ENCODE measurements at places on chromosomes 5 and 9.

- DNase-seq: no peak
Measured at GRCh38 chr5:139296862-139297326, 3.4 kb downstream of the MATR3 start.

DNA sequence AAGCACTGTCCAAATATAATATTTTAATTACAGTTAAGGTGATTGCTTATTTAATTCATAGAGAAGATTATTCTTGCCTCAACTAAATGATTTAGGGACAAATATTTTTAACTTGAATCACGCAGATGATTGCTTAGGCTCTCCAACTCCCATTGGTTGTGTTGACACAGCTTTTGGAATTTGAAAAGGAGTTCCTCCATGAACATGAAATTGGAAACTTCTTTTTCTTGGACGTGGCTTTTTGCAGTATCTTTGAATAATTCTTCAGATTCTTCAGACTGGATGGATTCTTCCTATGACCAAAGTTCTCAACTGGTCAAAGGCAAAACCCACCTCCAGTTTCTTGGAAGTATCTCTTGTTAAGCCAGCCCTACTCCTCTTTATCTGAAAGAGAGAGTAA, 456.4 kb upstream of the KLF4 start:
- DNase-seq: no peak

DNA sequence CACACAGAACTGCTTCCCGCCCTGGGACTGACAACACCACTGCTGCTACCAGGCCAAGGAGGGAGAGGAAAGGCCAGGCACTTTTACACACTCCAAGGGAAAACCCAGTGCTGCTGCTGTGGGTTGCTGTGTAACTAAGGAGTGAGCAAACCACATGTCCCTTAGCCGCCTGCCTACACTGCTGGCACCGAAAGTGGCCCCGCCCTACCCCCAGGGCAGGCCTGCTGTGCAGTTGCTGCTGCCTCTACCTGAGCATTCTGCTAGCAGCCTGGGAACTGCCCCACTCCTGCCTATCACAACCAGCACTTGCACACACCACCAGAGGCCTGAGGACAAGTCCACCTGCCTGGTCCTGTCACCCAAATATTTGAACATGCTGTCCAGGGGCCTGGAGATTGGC, 740.9 kb downstream of the DTWD2 start:
- no peak for DNase-seq

- DNase-seq: no peak
Measured at GRCh38 chr9:124273427-124274160, 15.8 kb downstream of the NEK6 start.

DNA sequence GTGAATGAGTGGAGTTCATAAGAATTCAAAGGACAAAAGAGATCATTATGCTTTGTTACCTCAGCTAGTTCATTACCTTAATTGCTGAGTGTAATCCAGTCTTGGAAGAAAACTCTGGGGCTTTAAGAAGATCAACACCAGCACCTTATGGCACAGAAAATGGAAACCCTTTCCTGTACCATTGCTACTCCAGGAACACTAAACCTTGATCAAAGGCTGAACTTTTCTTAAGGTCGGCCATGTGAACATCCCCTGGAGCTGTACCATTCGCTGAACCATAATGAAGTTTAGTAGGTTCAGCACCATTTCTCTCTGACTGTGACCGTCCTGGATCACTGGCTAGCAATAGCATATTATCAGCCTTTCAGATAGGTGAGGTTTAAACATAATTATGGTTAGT, 97.4 kb downstream of the PBX3 start:
- no peak for DNase-seq

DNA sequence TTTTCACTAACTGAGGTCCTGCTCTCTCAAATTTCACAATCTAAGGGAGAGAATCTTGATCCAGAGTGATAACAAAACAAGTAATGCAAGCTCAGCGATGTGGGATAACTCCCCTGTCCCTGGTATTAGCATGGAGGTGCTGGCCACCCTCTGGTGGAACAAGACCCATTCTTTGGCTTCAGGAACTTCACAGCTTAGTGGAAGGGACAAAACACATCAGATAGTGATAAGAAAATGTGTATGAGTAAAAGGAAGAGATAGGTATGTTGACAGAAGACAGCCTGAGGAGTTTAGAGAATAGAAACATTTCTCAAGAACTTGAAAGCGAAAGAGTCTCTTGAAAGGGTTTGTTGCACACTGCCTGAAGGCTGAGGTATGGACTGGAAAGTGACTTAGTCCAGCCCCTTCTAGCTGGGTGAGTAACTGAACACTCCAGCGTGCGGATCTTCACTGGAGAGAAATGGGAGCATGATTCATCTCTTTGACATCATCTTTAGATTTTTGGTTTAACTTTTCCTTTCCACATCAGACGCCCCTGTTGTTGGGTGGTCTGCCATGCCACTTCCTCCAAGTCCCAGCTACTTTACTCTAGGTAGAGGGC, 25.4 kb upstream of the ZSWIM6 start:
- DNase-seq: no peak

DNA sequence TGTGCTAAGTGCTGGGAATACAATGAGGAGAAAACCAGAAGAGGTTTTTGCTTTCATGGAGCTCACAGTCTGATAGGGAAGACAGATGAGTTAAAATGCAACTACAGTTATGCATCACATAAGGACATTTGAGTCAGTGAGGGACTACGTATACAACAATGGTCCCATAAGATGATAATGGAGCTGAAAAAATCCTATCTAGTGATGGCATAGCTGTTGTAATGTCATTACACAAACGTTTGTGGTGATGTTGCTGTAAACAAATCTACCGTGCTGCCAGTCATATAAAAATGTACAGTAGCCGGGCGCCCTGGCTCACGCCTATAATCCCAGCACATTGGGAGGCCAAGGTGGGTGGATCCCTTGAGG, 110.1 kb upstream of the RAD23B start:
- DNase-seq: no peak

DNA sequence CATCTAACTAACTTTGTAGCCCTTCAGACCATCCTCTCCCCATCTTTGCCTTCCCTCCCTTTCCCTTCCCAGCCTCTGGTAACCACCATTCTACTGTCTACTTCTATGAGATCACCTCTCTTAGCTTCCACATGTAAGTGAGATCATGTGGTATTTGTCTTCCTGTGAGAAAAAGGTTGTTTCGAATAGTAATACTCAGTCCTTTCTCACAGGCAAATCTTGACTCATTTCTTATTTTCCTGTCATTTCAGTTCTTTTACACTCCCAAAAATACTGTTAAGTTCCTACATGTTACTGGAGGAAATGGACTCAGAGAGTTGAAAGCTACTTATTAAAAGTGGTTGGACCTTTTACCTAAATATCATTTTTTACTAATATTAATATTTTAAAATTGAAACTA, 82.1 kb downstream of the SLF1 start:
- DNase-seq: no peak

DNA sequence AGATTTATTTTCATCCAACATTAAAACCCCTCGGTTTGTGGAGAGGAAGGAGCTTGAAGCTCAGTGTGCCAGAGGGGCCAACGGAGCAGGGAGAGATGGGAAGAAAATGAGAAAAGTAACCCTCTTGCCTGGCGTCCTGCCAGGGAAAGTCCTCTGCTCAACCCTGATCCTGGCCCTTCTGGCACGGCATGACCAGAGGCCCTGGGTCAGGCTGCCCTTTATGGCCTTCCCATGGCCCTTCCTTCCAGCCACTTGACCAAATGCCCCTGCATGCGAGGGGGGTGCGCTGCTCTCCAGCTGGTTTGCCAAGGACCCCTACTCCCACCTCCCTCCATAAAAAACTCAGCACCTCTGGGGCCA, 43.8 kb downstream of the SPRY4 start:
- no peak for DNase-seq

DNA sequence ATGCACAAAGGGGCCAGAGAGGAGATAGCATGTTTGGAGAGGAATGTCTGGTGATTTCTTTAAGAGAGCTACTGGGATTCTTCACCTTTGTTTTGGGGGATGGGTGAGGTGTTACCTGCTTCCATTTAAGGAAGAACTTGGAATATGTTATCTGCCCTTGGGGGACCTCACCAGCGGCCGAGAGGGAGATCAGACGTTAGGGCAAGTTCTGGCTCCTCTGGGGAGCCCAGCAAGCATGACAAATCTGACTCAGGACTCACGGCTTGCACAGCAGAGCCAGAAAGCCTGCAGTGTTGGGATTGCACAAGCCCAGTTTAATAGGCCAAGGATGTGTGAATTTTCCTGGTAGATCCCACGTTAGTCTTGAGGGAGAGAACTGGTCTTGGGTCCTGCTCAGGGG, 40.3 kb downstream of the SLC28A3 start:
- no peak for DNase-seq

DNA sequence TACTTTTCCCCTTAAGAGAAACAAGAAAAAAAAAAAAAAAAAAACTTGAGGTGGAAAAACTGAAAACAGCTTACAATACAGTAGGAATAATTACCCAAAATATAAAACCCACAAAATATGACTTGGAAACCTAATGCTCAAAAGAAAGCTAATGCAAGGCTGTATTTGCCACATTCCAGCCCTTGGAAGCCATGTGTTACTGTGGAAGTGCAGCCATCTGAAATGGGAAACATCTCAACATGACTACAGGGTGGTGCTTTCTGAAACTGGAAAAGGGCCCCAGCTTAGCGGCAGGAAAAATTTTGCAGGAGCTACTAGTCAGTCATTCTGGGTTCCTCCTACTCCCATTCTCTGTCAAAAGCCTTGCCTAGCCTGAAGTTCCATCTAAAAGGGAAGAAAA, 20.4 kb downstream of the CDK5RAP2 start:
- DNase-seq: no peak

DNA sequence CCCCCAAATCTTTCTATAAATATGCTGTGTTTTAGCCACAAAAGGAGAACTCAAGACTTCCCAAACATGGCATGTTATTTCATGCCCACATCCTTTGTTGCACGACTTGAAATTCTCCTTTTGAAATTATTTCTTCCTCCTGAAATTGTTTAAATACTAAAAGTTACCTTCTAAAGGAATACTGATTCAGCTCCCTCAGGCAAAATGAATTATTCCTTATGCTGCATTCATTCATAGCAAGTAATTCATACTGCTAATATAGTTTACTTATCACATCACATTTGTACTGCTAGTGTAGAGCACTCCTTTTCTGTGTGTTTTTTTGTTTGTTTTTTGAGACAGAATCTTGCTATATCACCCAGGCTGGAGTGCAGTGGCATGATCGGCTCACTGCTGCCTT, 45.7 kb downstream of the BHMT start:
- DNase-seq: no peak

DNA sequence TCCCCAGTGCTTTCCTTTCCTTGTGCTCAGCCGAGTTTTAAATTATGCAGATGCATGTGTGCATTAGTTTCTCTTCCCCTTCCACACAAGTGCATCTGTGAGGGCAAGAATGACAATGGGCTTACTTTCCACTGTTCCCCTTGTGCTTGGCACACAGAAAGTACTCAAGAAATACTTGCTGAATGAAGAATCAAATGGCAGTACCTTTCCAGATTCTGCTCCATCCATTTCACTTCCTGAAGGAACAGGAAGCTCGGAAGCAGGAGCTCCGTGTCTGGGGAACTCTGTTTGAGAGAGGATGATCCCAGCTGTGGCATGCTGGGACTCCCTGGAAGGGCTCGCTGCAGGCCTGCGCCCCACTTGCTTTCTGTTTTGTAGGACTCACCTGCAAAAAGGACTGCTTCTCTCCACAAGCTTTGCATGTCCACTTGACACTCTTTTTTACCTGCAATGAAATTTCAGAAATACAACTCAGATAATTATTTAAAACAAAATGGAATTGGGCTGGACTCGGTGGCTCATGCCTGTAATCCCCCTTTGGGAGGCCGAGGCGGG, 5.5 kb downstream of the MRNIP start:
- no peak for DNase-seq

GRCh38 chr9:87710443-87710842, 15.5 kb upstream of the CTSL start:
- DNase-seq: no peak

GRCh38 chr5:123671042-123671441, 159.1 kb downstream of the CSNK1G3 start:
- DNase-seq: no peak

DNA sequence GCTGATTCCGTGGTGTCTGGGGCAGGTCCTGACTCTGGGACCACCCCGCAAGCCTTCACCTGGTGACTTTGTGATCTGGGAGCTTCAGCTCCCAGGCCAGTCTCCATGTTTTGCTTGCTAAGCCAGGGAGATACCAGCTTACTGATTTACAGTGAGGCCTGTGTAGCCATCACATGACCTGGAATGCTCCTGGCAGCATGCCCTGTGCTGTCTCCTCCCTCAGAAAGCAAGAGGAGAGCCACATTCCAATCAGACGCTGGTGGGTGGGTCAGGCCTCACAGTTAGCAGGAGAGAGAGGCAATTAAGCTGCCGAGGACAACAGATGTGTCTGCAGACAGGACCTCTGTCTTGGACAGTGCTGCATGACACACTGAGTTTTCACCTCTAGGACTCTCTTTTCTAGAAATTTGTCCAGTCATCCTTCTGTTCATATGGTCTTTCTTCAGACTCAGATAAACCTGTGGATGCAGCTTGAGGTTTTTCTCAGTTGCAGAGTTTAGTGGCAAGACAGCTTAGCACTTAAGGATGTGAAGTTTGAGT, 24.4 kb upstream of the GRPEL2 start:
- no peak for DNase-seq

- no peak for DNase-seq
Measured at GRCh38 chr9:7363777-7364477, 435.7 kb downstream of the DMAC1 start.

DNA sequence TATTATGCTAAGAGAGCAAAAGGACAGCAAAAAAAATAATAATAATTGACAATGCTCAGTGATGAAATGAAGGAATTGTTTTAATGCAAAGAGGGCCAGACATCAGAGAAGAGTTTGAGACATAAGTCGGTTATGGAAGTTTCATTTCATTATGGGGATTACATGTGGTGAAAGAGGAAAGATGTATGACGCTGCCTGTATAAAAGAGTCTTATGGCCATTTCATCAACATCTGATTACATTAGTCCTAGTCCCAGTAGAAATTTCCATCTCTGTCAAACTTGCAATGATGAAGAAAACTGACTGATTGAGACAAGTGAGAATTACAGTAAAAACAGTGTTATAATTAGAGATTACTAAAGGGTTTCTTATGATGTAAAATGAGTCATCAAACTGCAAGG, 900.6 kb upstream of the CDH9 start:
- no peak for DNase-seq

- no peak for DNase-seq
Measured at GRCh38 chr5:172701291-172701656, 60.2 kb downstream of the NEURL1B start.

DNA sequence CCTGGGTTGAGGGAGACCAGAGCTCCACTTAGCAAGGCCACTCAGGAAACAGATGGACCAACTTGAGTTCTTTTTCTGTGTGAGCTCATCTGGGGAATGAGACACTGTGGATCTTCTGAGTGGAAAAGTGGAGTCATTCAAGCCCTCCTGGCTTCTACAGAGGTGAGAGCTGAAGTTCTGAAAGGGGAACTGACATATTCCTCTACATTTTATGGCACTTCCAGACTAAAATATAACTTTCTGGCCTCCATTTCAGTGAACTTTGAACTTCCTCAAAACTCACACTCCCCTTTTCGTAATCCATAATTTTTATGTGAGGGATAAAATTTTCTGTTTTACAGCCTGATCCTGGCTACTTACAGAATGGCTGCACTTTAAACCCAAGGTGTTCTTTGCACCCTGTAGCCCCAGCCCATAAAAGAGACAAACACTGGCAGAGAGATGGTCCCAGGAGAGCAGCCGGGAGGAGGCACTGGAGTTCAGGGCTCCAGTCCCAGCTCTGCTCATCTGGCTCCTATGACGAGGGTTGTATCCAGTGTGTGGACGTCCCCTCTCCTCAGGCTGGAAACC, 10.8 kb downstream of the SPAAR start:
- no peak for DNase-seq

All from stimulated activated naive CD4-positive, alpha-beta T cell (primary cell).